ENCODE measurements at places on chromosomes 13 and 19.

- DNase-seq, result no peak
Measured at GRCh38 chr13:113850722-113851479, 13.0 kb downstream of the GAS6 start.

- DNase-seq, result no peak
Measured at GRCh38 chr19:47509973-47510372, 4.9 kb downstream of the NAPA start.

DNA sequence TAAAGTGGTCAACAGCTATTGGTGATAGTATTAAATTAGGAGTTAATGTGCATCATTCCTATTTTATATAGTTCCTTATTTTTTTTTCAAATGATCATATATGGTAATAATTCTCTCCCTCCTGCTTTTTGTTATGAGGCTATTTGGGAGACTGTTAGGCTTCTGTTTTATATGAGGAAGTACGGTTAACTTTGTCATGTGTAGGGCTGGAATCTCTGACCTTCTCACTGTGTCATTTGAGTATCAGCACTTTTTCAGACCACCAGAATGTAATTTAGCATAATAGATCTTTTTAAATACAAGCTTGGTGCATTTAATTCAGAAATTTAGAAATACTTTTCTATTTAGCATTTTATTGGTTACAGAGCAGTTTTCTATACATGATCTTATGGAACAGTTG lies 7.7 kb downstream of the DGKH start:
- no peak for DNase-seq

GRCh38 chr19:41457241-41457640 lies 14.3 kb downstream of the ERICH4 start:
- DNase-seq, result no peak

DNA sequence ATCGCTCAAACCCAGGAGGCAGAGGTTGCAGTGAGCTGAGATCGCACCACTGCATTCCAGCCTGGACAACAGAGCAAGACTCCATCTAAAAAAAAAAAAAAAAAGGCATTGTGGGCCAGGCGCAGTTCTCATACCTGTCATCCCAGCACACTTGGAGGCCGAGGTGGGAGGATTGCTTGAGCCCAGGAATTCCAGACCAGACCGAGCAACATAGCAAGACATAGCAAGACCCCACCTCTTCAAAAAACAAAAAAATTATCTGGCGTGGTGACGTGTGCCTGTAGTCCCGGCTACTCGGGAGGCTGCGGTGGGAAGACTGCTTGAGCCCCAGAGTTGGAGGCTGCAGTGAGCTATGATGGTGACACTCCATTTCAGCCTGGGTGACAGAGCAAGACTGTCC lies 18.0 kb downstream of the PIP5K1C start:
- no peak for DNase-seq

DNA sequence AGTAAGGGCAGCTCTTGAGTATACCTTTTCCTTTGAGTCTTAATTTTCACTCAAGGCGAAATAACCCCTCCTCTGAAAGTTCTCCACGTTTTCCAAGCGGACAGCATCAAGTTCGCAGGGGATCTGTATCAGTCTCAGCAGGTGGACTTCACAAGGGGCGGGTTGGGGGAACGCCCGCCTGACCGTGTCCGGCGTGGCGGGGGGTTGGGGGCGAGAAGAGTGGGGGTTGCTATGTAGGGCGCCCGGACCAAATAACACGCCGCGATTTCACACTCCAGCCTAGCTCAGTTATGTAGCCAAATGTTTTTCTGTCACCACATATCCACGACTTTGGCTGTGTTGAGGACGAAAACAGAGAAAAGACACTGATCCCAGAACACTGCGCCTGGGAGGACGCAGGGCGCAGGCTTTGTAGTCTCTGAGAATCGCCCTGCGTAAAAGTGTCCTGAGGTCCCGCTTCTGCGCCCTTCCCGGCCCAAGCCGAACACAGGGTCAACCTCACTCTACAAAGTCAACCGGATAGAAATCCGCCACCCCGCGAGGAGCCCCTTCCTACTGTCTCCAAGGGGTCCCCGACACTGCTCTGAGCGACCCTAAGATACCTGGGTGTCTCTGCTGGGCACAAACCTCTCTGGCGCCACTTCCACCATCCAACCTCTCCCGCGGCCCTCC lies 524 bp downstream of the RUBCNL start:
- no peak for DNase-seq

DNA sequence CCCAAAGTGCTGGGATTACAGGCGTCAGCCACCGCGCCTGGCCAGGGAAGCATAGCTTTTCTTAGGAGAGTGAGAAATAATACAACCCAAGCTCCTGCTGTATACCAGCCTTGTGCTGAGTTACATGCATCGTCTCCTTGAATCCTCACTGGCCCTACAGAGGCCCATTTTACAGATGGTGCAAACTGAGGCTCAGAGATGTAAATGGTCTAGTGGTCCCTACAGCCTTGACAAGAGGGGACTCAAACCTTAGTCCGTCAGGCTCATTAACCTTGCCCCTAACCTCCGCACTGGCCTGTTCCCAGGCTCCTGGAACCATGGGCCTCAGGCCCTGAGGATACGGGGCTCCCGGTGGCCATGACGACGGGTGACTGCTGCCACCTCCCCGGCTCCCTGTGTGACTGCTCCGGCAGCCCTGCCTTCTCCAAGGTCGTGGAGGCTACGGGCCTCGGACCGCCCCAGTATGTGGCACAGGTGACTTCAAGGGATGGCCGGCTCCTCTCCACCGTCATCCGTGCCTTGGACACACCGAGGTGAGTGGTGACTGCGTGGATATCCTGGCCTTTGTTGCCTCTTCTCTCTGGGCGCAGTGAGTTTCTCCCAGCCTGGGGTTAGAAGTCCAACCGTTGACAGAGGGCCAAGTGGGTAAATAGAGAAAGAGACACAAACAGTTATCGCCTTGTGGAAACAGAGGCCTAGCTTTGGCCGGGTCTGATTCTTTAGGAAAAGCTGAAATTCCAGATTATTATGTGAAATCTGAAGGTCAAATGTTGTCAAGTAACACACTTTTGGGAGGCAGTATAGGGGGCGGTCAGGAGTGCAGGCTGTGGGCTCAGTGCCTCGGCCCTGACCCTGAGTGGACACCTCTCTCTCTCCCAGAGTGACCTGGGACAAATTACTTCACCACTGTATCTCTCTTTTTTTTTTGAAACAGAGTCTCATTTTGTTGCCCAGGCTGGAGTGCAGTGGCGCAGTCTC lies 8.7 kb downstream of the MARCHF2 start:
- no peak for DNase-seq

DNA sequence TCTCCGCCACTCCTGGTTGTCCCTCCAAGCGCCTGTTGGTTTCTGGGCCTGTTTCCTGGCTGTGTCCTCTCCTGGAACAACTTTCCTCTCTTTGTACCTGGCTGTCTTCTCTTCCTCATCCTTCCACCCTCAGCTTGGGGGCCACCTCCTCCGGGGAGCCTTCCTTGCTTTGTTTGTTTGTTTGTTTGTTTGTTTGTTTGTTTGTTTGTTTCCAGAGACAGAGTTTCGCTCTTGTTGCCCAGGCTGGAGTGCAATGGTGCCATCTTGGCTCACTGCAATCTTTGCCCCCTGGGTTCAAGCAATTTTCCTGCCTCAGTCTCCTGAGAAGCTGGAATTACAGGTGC lies 6.6 kb upstream of the TCF3 start:
- no peak for DNase-seq

GRCh38 chr13:85654227-85654626 lies 145.0 kb downstream of the SLITRK6 start:
- no peak for DNase-seq

- no peak for DNase-seq
Measured at GRCh38 chr19:42246922-42247639, 4.7 kb upstream of the GSK3A start.

DNA sequence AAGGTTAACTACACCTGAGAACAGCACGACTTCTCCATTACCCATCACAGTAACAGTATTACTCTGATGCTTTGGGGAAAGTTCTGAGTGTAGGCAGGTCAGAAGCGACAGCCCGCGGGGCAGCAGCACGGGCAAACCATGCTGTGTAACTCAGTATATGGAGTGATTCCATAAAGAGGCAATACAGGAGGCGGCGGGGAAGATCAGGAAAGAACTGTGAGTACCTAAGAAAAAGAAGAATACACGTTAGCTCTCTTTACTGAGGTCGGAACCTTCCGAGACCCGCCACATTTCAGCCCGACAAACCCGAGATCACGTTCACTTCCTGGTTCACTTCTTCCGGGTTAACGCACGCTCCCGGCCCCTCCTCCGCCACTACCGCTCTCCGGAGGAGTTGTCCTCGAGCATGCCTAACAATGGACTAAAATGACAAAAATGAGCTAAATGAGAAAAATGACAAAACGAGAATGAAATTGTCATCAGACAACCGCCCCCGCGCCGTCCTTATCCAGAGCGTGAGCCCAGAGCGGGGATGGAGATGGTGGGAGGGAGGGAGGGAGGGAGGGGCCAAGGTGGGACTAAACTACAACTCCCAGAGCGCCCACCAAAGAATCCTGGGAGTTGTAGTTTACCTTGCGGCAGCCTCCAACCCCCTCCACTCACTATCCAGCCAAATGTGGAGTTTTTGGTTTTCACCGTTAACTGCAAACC lies at the start of gene MTRF1:
Gene MTRF1 (minus strand): TSS at position 316 of the 711 bp plus-strand sequence. CDS start 2,669 bp downstream, outside the sequence.
- peak; percentile 23 for DNase-seq

DNA sequence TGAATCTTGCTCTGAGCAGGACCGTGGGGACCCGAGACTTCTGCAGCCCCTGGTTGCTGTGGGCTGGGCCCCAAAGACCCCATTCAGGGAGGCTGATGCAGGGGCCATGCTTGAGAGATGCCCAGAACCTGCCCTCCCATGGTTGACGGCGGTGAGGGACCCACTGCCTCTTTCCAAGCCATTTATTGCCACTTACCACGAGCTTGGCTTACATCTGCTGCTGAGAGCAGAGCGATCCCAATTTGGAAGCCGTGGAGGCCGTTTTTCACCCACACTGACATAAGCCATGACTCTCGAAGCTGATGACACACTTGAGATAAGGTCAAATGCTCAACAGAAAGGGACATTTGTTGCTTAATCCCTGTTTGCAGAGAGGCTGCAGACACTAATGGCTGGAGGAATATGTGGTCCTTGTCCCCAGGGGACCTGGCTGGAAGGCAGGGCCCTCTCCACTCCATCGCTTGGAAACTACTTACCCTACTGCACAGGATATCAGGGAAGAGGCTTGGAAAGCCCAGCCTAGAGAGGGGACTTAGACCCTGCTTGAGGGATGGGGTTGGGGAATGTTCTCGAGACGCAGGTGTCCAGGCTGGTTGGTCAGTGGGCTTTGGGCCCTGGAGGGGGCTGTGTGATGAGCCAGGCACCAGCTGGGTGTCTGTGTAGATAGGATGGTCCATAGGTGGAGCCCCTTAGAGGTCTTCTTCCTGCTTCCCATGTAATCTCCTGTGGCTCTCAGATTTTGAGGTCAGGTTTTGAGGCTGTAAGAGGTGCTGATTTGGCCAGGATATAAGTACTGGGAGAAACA lies 15.3 kb downstream of the ZNF536 start:
- DNase-seq, result no peak

DNA sequence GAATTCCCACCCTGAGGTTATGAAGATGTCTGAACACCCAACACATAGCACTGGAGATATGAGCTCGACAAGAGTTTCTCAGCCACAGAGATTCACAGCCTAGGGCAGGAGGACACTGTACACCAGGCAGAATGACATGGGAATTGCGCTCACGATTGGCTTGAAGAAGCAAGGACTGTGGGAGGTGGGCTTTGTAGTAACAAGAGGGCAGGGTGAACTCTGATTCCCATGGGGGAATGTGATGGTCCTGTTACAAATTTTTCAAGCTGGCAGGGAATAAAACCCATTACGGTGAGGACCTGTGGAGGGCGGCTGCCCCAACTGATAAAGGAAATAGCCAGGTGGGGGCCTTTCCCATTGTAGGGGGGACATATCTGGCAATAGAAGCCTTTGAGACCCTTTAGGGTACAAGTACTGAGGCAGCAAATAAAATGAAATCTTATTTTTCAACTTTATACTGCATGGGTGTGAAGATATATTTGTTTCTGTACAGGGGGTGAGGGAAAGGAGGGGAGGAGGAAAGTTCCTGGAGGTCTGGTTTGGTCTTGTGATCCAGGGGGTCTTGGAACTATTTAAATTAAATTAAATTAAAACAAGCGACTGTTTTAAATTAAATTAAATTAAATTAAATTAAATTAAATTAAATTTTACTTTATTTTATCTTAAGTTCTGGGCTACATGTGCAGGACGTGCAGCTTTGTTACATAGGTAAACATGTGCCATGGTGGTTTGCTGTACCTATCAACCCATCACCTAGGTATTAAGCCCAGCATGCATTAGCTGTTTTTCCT lies 7.0 kb downstream of the KLK3 start:
- DNase-seq, result no peak

GRCh38 chr13:42345367-42345766 lies 73.4 kb downstream of the AKAP11 start:
- DNase-seq, result no peak

GRCh38 chr13:114122127-114122511 lies 10.3 kb downstream of the RASA3 start:
- no peak for DNase-seq

GRCh38 chr13:93225610-93226009 lies 997 bp upstream of the GPC6 start:
- DNase-seq, result no peak

- DNase-seq, result no peak
Measured at GRCh38 chr19:40611900-40612698, 10.9 kb downstream of the LTBP4 start.

DNA sequence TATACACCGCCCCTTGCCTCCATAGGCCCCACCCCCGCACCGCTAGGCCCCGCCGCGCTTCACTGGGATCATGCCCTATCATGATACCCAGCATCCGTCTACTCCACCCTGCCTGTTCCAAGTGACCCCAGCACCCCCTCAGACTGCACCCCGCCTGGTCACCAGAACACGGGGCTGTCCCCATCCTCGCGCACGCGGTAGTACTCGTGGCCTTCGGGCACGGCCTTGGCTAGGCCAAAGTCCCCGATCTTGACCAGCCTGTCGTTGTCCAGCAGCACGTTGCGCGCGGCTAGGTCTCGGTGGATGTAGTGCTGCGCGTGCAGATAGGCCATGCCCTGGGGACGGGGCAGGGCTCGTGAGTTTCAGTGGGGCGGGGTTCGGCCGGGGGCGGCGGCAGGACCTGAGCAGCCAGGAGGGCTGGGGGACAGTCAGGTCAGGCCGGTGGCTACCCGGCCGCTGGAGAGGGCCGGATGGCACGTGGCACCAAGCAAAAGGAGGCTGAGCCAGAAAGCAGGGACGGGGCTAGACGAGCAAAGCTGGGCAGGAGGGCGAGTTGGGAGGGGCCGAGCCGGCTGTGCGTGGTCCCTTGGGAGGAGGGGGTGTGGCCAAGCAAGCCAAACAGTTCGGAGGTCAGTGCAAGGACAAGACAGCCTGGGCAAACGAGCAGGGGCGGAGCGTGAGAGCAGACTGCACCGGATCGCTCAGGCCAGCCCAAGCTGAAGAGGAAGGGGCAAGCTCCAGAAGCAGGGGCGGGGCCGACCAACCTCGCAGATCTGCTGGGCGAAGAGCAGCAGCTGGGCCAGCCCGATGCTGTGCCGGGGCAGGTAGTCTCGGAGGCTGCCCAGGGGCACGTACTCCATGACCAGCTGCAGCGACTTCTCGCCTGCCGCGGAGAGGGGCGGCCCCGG lies 13.6 kb upstream of the ICAM3 start:
- DNase-seq, result no peak

GRCh38 chr19:4969772-4970531 lies 1.0 kb downstream of the KDM4B start:
- DNase-seq, result no peak

- DNase-seq, result no peak
Measured at GRCh38 chr13:110424569-110425443, 117.7 kb downstream of the COL4A2 start.

- DNase-seq, result no peak
Measured at GRCh38 chr19:4115050-4115817, 8.7 kb downstream of the MAP2K2 start.

All from AG09319 (cell line).